ENCODE measurements at places on chromosomes 5 and 9. TPM values are rescaled to one million over a fixed set of nuclear protein-coding genes. Genes with fewer than 3 reads are reported as not detected.

GRCh38 chr5:34503379-34504253, 152.5 kb upstream of the RAI14 start:
- H3K27me3 ChIP-seq: no peaks in the 10 kb centered on the region
- no peak overlapping the region for H3K27ac ChIP-seq

The THBS4 gene
- 3.5 TPM for total RNA-seq

DNA sequence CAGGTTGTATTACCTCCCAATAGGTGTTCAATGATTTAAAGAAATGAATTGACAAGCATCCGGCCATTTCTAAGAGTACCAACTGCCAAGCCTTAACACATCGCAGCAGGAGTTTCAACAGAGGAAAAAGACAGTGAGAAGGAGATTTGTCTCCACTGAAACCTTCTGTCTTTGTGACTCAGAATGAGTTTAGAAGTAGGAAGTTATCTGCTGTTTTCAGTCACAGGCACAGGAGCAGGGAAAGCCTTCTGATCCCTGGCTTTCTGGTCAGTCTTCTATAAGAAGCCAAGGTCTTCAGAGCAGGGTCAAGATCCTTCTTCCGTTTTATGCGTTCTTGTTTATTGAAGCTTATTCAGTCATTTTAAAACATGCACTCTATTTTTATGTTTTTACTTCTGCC, 390.7 kb upstream of the PCSK5 start:
- no peaks in the 10 kb centered on the region for H3K27me3 ChIP-seq
- H3K4me1 ChIP-seq: no peaks in the 10 kb centered on the region
- no peak for DNase-seq
- H3K4me3 ChIP-seq: no peak overlapping the region

DNA sequence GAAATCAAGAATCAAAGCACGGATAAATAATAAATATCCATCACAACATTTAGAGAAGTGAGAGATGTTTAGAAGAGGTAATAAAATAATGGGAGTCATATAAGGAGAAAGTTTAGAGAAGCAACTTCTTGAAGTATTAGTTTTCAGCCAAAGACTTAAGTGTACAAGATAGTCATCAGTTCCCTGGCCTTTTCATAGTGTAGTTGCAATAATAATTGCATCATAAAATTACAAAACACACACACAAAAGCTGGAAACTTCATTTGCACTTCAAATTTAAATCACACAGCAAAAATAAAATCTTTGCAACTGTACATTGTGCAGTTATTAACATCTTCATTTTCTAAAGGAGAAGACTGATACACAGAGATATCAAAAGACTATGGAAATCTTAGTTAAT, 319.1 kb upstream of the RGMB start:
- no peak overlapping the region for H3K27ac ChIP-seq
- H3K36me3 ChIP-seq: no peaks in the 10 kb centered on the region
- H3K4me3 ChIP-seq: no peak overlapping the region
- H3K27me3 ChIP-seq: no peaks in the 10 kb centered on the region
- H3K4me1 ChIP-seq: no peaks in the 10 kb centered on the region

- no peak overlapping the region for H3K4me3 ChIP-seq
- H3K4me1 ChIP-seq: no peaks in the 10 kb centered on the region
- H3K27ac ChIP-seq: no peak overlapping the region
- no peaks in the 10 kb centered on the region for H3K36me3 ChIP-seq
- no peaks in the 10 kb centered on the region for H3K27me3 ChIP-seq
Measured at GRCh38 chr5:124550731-124551130, 195.7 kb downstream of the ZNF608 start.

GRCh38 chr5:62974623-62975022, 396.0 kb downstream of the LRRC70 start:
- DNase-seq: peak; percentile 11
- peak overlapping the region; percentile 92 for H3K27ac ChIP-seq
- H3K36me3 ChIP-seq: no peaks in the 10 kb centered on the region
- no peak overlapping the region for H3K4me3 ChIP-seq
- no peaks in the 10 kb centered on the region for H3K27me3 ChIP-seq
- peaks cover 36% of the 10 kb centered on the region for H3K4me1 ChIP-seq

GRCh38 chr5:173228639-173229381, 6.2 kb downstream of the NKX2-5 start:
- H3K4me3 ChIP-seq: no peak overlapping the region
- peaks cover 32% of the 10 kb centered on the region for H3K27me3 ChIP-seq
- no peak overlapping the region for H3K27ac ChIP-seq
- no peaks in the 10 kb centered on the region for H3K36me3 ChIP-seq
- H3K4me1 ChIP-seq: peaks cover 18% of the 10 kb centered on the region

GRCh38 chr9:71681708-71682272, 86.5 kb downstream of the CEMIP2 start:
- H3K27ac ChIP-seq: peak overlapping the region; percentile 90
- DNase-seq: no peak
- no peaks in the 10 kb centered on the region for H3K36me3 ChIP-seq
- H3K4me1 ChIP-seq: peaks cover 68% of the 10 kb centered on the region

All from thyroid gland (tissue), 4 donors.